ENCODE measurements at places on chromosomes 2 and 18.

DNA sequence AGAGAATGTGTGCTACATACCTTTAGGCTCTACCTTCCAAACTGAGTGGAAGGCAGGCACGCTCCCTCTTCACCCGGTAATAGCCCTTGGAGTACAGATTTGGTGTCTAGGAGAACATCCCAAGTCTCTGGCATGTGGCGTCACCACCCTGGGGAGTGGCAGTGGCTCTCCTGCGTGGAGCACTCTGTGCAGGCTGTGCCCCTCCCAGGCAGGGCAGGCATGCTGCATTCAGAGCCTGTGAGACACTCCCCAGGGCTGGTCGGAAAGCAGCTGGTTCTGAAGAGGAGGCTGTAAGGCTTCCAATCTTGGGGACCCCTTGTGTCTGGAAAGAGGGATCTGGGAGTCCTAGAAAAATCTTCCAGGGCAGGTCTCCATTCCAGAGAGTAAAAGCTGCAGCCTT is 193.3 kb downstream of the ANKRD30B start:
- H3K4me1 ChIP-seq, result no peaks in the 10 kb centered on the region
- H3K27me3 ChIP-seq, result no peaks in the 10 kb centered on the region
- no peak overlapping the region for H3K27ac ChIP-seq
- no peak overlapping the region for H3K4me3 ChIP-seq

DNA sequence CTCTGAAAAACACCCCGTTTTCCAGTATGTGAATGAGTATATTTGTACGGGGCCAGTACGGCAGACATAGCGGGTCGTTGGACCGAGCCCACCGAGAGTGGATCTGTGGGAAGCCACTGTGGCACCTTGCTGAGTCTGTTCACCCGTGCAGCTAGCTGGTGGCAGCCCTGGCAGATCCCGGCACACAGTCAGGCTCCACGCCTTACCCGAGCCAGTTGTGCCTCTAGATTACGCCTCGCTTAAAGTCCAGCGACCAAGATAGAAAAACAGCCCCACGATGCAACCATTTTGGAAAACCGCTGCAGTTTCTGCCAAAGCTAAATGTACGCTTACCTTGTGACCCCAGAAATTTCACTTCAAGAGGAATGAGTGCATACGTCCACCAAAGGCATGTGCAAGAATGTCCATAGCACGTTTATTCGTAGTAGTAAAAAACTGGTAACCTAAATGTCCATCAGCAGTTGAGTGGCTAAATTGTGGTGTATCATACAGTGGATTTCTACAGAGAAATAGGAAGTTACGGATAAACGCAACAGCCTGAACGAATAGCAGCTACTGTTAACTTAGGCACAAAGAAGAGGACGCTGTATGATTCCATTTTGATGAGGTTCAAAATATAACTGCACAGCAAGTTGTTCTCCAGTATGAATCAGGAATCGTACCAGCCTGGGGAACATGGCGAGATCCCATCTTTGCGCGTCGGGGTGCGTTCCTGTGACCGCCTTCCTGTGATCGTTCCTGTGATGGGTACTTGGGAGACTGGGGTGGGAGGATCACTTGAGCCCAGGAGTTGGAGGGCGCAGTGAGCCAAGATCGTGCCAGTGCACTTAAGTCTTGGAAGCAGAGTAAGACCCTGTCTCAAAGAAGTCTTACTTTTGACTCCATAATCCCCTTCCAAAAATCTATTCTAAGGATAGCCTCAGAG is 688 bp upstream of the WDR33 start:
- no peak for DNase-seq
- H3K4me3 ChIP-seq, result peak overlapping the region; percentile 83
- H3K36me3 ChIP-seq, result no peaks in the 10 kb centered on the region
- no peaks in the 10 kb centered on the region for H3K27me3 ChIP-seq
- peak overlapping the region; percentile 97 for H3K27ac ChIP-seq

- no peak for DNase-seq
- H3K27me3 ChIP-seq, result peaks cover 23% of the 10 kb centered on the region
- no peaks in the 10 kb centered on the region for H3K36me3 ChIP-seq
- H3K4me1 ChIP-seq, result peaks cover 5% of the 10 kb centered on the region
- no peak overlapping the region for H3K27ac ChIP-seq
Observed at GRCh38 chr2:46311651-46312223, 14.5 kb downstream of the EPAS1 start.

DNA sequence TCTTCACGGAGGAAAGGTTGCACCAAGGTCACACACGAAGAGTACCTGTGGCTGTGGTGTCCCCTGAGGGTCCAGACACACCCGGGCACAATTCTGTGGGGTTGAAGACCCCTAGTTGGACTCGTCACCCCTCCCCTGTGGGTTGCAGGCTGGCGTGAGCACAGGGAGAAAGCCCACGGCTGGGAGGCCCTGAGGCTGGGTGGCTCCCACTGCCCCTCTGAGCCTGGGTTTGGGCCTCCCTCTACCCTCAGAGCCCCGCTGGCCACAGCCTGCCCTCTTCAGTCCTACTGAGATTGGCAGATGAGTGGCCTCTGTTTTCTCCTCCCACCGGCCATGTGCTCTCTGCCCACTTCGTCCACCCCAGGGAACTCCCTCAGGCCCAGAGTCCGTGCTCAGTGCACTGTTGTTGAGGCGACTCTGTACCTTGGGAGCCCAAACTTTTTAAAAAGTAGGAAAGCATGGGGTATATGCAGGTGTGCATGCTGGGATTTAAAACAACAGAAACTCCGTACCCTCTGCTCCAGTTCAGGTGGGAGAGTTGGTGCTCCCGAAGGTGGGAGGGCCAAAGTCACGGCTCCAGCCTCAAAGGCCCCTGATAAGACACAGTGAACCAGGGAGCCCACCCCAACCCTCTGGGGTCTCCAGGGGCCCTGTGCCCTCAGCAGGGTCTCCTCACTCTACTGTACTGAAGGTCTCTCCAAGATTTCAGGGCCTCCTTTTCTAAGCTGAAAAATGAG is 19.1 kb downstream of the RAMP1 start:
- no peaks in the 10 kb centered on the region for H3K27me3 ChIP-seq
- H3K36me3 ChIP-seq, result no peaks in the 10 kb centered on the region
- peaks cover 5% of the 10 kb centered on the region for H3K4me1 ChIP-seq
- no peak for DNase-seq
- no peak overlapping the region for H3K4me3 ChIP-seq

GRCh38 chr2:104826016-104826415 is 27.9 kb upstream of the POU3F3 start:
- no peak overlapping the region for H3K4me3 ChIP-seq
- H3K27ac ChIP-seq, result no peak overlapping the region
- no peaks in the 10 kb centered on the region for H3K27me3 ChIP-seq
- no peaks in the 10 kb centered on the region for H3K36me3 ChIP-seq

DNA sequence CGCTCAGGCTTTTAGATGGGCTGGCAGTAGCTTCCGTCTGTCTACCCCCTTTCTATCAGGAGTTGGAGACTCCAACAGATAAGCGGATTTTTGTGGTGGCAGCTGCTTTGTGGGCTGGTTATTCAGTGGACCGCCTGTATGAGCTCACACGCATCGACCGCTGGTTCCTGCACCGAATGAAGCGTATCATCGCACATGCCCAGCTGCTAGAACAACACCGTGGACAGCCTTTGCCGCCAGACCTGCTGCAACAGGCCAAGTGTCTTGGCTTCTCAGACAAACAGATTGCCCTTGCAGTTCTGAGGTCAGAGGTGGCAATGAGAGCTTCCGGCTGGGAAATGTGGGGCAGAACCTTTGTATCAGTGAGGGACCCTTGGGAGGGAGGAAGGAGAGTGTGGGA is 14.8 kb downstream of the CAD start:
- H3K4me1 ChIP-seq, result no peaks in the 10 kb centered on the region
- H3K27me3 ChIP-seq, result no peaks in the 10 kb centered on the region
- peaks cover 89% of the 10 kb centered on the region for H3K36me3 ChIP-seq
- DNase-seq, result no peak
- H3K27ac ChIP-seq, result no peak overlapping the region
- H3K4me3 ChIP-seq, result no peak overlapping the region

DNA sequence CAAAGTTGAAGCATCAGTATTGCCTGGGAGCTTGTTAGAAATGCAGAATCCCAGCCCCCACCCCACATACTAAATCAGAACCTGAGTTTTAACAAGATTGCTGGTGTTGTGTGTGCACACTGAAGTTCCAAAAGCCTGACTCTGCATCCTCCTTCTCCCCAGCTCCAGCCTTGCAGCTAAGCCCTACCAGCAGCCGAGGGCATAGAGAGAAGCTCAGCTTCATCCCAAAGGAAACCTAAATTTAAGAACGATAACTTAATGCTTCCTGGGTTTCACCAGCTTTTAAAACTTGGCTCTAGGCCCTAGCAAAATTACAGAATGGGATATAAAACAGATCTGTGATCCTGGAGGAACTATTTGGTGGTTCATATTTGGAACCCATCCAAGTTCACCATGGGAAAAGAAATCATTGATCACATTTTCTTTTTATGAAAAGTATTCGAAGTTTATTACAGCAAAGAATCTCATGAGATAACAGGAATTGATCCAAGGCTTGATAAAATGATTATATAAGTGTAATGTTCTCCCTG is 11.1 kb downstream of the SMYD1 start:
- H3K27me3 ChIP-seq, result peaks cover 5% of the 10 kb centered on the region
- H3K4me3 ChIP-seq, result no peak overlapping the region
- DNase-seq, result no peak
- H3K36me3 ChIP-seq, result no peaks in the 10 kb centered on the region
- H3K27ac ChIP-seq, result no peak overlapping the region

GRCh38 chr2:120559401-120559800 is 176.3 kb upstream of the GLI2 start:
- no peaks in the 10 kb centered on the region for H3K36me3 ChIP-seq
- H3K4me1 ChIP-seq, result no peaks in the 10 kb centered on the region
- H3K27ac ChIP-seq, result no peak overlapping the region
- DNase-seq, result no peak
- peaks cover 2% of the 10 kb centered on the region for H3K27me3 ChIP-seq
- no peak overlapping the region for H3K4me3 ChIP-seq

DNA sequence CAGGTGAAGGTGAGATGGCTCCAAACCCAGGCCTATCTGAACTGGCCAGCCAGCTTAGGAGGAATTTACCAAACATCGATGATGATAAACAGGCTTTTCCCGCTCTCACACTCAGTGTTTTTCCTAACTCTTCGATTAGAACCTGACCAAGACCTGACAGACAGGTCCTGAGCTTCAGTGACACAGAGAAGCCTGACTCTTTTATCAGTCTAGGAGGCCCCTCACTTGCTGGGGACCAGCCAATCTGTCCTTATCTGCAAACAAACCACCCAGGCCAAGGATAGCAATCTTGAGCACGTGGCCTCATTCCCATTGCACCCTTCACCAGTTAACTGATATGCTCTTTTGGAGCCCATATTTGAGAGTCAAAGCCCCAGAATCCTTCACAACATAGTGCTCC is 1.9 kb upstream of the ITSN2 start:
- no peak overlapping the region for H3K27ac ChIP-seq
- no peak overlapping the region for H3K4me3 ChIP-seq
- H3K27me3 ChIP-seq, result no peaks in the 10 kb centered on the region
- H3K36me3 ChIP-seq, result no peaks in the 10 kb centered on the region

DNA sequence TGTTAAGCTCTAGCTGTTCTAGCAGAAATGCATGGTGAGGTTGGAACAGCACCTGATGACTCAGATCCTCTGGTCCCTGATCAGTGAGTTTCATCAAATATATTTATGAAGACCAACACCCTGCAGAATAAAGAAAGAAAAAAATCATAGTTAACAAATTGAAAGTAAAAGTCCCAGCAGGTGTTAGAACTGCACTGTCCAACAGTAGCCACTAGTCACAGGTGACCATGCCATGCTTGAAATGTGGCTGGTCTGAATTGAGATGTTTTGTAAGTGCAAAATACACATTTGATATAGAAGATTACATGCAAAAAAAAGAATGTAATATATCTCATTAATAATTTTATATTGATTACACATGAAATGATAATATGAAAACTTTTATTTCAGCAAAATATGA is 1010.7 kb upstream of the ZEB2 start:
- no peaks in the 10 kb centered on the region for H3K27me3 ChIP-seq
- H3K36me3 ChIP-seq, result no peaks in the 10 kb centered on the region
- no peak overlapping the region for H3K4me3 ChIP-seq
- H3K27ac ChIP-seq, result no peak overlapping the region

- no peaks in the 10 kb centered on the region for H3K36me3 ChIP-seq
- H3K4me3 ChIP-seq, result no peak overlapping the region
- H3K27ac ChIP-seq, result no peak overlapping the region
- H3K27me3 ChIP-seq, result no peaks in the 10 kb centered on the region
- DNase-seq, result no peak
- H3K4me1 ChIP-seq, result no peaks in the 10 kb centered on the region
Observed at GRCh38 chr2:138997346-138997745, 217.2 kb upstream of the NXPH2 start.

GRCh38 chr18:25614168-25614567 is 262.2 kb upstream of the ZNF521 start:
- DNase-seq, result no peak
- H3K27ac ChIP-seq, result no peak overlapping the region
- no peaks in the 10 kb centered on the region for H3K4me1 ChIP-seq

DNA sequence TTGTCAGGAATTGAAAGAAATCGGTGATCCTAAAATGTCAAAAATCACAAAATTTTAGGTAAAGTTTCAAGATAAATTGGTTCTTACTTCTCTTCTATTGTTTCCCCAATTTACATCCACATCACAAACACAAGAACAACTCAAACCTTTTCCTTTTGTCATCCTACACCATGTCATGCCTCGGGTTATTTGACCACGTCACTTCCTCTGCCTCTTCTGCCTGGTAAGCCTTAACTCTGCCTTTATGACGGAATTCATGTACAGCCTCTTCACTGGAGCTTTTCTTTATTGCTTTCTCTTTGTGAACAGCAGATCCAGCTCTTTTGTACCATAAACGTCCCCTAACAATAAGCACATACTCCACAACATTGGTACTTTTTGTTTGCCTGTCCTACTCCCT is 258.0 kb downstream of the DPP10 start:
- H3K4me1 ChIP-seq, result no peaks in the 10 kb centered on the region
- H3K27ac ChIP-seq, result no peak overlapping the region
- no peak overlapping the region for H3K4me3 ChIP-seq

- H3K4me1 ChIP-seq, result no peaks in the 10 kb centered on the region
- H3K4me3 ChIP-seq, result no peak overlapping the region
- no peaks in the 10 kb centered on the region for H3K36me3 ChIP-seq
- no peak overlapping the region for H3K27ac ChIP-seq
- DNase-seq, result no peak
Observed at GRCh38 chr2:224208443-224208842, 169.4 kb upstream of the SERPINE2 start.

- H3K4me1 ChIP-seq, result peaks cover 3% of the 10 kb centered on the region
- no peak overlapping the region for H3K4me3 ChIP-seq
- no peak for DNase-seq
Observed at GRCh38 chr18:12238826-12239225, 15.3 kb upstream of the CIDEA start.

DNA sequence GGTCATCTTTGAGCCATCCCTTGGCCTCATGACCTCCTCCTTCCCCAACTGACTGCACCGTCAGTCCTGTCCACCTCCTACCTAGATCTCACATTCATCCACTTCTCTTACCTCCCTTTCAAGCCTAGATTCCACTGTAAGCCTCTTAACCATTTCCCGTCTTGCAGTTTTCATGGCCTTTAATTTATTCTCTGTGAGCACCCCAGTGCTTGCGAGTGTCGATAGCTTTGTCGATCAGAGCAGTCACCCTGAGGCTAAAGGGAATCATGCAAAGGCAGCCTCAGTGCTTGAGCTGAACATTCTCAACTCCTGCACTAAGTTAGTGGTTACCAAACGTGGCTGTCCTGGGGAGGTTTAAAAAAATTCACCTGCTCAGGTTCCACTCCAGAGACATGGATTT is 14.7 kb downstream of the ARHGAP25 start:
- no peak overlapping the region for H3K4me3 ChIP-seq
- H3K4me1 ChIP-seq, result peaks cover 94% of the 10 kb centered on the region
- peaks cover 51% of the 10 kb centered on the region for H3K36me3 ChIP-seq
- no peaks in the 10 kb centered on the region for H3K27me3 ChIP-seq
- peak overlapping the region; percentile 39 for H3K27ac ChIP-seq

GRCh38 chr2:49972699-49973098 is 818.4 kb upstream of the FSHR start:
- H3K36me3 ChIP-seq, result no peaks in the 10 kb centered on the region
- no peaks in the 10 kb centered on the region for H3K27me3 ChIP-seq
- no peak overlapping the region for H3K4me3 ChIP-seq

All from CD4-positive, alpha-beta T cell (primary cell).